ENCODE measurements at places on chromosomes 13 and 19.

DNA sequence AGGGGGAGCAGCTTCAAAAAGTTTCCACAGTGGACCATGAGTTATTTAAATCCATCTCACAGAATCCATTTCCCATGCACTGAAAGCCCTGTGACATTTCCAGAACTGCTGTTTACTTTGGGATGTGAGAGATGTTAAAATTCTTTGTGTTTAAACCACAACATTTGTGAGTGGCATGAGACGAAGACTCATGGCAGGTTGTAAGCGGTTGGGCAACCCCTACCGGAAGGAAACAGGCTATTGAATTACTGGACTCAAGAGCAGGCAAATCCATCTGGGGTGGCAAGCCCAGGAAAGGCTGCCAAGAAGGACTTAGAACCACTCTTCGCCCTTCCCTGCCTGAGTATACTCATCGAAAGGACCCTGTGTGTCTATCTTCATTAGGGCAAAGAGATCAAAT, 22.3 kb upstream of the CLDN10 start:
- DNase-seq = no peak

DNA sequence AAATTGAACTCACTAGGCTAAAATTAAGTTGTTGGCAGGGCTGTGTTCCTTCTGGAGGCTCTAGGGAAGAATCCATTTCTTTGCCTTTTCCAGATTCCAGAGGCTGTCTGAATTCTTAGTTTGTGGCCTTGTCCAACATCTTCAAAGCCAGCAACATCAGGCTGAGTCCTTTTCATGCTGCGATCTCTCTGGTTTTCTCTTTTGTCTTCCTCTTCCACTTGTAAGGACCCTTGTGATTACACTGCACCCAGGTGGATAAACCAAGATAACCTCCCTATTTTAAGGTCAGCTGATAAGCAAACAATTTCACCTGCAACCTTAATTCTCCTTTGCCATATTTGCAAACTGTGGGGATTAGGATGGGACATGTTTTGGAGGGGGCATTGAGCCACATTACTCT, 11.5 kb downstream of the UTP14C start:
- DNase-seq = no peak

- DNase-seq = no peak
These were observed 38.4 kb downstream of the PIBF1 start for GRCh38 chr13:72820156-72820897.

DNA sequence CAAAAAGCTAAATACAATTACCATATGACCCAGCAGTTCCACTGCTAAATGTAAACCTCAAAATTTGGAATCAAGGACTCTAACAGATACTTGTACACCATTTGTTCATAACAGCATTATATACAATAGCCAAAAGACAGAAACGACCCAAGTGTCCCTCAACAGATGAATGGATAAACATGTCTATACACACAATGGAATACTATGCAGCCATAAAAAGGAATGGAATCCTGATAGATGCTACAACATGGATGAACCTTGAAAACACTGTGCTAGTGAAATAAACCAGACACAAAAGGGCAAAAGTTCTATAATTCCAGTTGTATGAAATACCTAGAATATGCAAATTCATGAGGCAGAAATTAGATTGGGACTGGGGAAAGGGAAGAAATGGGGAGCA, 12.2 kb downstream of the NEK3 start:
- DNase-seq = no peak

- DNase-seq = peak; percentile 53
These were observed 15.2 kb upstream of the PAK4 start for GRCh38 chr19:39110263-39110967.

DNA sequence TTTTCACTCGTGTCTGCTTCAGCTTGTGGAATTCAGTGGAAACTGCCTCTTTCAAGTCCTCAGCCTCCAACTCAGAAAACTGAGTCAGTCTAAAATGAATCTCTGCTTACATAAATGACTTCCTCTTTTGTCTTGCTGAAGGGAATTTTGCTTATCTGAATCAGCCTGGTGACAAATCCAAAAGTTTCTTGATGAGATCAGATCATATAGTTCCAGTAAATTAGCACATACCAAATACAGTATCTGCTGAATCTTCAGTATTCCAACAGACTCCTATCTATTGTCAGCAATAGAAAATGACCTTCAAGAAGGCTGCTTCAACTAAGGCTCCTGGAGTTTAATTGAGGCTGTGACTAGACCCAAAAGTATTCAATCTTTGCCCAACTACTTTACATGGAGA, 290.0 kb downstream of the MZT1 start:
- no peak for DNase-seq

- DNase-seq = no peak
These were observed 351.9 kb upstream of the TSHZ3 start for GRCh38 chr19:31701146-31701545.

DNA sequence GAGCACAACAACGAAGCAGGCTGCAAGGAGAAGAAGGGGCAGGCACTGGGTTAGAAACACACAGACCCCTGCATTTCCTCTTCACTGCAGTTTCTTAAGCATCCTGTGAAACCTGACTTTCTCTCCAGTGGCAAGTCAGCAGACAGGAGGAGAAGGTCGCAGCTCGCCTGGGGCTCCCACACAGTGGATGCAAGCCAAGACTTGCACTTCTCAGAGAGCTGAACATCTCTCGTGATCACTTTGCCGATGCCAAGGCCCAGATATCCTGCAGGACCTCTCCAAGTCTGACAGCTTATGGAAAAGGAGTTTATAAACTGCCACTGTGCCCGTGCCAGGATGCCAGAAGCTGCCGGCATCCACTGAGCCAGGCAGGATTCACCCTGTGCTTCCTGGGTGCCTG, 18.4 kb downstream of the TMEM272 start:
- DNase-seq = no peak

DNA sequence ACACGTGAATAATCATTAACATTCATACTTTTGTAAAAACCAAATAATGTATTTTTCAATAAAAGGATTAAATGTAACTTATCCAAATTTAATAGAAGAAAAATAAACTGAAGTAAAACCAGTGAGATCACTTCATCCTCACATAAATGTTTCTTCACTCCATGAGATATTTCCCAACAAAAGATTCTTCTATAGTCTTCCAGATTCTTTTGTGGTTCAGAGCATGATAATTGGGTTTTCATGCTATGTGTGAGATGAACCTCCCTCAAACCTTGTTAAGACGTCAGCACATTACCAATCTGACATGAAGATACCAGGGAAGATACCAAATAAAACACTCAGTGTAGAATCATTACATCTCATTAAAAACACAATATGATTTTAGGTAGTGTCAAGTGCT, 62.9 kb upstream of the OXGR1 start:
- DNase-seq = no peak

DNA sequence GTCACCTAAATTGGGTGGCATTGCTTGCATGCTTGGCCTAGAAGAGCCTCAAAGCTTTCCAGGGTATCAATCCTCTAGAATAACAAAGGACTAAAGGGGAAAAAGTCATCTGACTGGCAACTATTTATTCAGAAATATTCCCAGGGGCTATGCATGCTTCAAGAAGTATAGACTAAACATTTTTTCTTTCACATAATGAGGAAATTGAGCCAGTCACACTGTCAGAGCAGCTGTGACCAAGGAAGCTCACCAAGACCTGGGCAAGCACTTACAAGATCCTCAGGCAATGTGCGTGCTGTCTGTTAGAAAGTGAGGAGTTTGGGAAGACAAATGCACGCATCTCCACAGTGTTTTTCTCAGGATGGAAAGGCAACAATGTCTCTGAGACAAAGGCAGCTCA, 747.2 kb downstream of the DIAPH3 start:
- DNase-seq = no peak

DNA sequence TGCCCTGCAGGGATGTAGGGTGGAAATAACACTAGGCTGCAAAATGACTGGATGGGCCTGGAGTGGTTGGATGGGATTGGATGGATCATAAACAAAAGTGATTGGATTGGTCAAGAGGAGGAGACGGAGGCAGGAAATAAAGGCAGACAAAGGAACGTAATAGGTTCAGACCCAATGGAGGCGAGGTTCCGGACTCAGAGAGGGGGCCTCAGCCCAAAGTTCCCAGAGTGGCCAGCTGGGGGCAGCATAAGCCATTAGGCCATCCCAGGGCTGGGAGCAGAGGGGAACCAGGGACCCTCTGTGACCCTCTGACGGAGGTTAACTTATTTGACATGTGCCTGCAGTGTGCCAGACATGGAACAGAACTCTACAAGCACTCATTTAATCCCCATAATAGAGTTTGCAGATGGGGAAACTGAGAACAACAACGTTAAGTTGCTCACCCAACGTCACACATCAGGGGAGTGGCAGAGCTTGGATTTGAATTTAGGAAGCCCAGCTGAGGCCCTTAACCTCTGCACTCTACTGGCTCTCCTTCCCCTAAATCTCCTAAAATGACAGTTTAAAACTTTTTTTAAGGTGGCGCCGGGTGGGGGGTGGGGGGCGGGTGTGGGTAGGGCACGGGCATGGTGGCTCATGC, 15.3 kb upstream of the MAP1S start:
- DNase-seq = peak; percentile 32

- no peak for DNase-seq
These were observed 3.3 kb downstream of the GPI start for GRCh38 chr19:34368338-34368737.

GRCh38 chr19:30604657-30605056, 232.5 kb downstream of the ZNF536 start:
- no peak for DNase-seq

GRCh38 chr13:51230477-51231105, 8.4 kb downstream of the FAM124A start:
- DNase-seq = no peak

GRCh38 chr13:102974317-102975087, 91.7 kb downstream of the SLC10A2 start:
- no peak for DNase-seq

DNA sequence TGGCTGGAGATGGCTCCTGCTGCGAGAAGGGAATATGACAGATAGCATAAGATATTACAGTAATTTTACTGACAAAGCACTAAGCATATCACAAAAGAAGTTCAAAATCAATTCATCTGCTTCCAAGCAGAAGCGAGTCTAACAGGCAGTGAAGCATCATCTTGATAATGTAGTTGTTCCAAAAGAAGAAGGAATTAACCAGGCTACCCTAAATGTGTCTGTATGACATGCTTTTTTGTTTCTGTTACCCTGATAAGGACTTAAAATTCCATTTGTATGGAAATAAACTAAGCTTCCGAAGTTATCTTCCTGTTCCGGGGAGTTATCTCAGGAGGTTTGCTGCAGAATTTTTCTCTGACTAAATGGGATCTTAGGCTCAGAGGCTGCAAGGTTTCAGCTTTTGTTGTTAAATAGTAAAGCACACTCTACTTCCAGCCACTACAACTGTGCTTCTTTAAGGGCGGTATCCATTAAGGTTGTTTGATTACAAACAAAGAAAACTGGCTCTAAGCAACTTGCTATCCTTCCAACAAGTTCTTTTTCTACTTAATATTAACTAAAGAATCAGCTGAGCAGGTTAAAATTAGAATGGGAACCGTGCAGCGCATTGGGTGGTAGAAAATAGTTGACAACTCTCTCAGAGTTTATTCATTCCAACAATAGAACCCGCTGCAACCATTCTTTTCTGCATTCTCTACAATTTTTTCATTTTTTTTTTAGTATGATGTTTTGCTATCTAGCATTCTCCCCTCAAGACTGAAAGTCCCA, 607.3 kb downstream of the UQCRFS1 start:
- DNase-seq = no peak

DNA sequence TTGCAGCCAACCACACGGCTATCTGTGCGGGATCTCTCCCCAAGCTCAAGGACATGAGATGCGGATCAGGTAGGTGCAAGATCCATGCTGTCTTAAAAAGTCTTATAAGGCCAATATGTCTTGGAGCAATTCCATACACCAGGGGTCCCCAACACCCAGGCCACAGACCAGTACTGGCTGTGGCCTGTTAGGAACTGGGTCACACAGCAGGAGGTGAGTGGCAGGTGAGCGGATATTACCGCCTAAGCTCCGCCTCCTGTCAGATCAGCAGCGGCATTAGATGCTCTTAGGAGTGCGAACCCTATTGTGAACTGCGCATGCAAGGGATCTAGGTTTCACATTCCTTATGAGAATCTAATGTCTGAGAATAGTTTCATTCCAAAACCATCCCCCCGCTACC, 68.8 kb upstream of the ZNF599 start:
- no peak for DNase-seq

- no peak for DNase-seq
These were observed 18.3 kb downstream of the MBD3L1 start for GRCh38 chr19:8850488-8850887.

DNA sequence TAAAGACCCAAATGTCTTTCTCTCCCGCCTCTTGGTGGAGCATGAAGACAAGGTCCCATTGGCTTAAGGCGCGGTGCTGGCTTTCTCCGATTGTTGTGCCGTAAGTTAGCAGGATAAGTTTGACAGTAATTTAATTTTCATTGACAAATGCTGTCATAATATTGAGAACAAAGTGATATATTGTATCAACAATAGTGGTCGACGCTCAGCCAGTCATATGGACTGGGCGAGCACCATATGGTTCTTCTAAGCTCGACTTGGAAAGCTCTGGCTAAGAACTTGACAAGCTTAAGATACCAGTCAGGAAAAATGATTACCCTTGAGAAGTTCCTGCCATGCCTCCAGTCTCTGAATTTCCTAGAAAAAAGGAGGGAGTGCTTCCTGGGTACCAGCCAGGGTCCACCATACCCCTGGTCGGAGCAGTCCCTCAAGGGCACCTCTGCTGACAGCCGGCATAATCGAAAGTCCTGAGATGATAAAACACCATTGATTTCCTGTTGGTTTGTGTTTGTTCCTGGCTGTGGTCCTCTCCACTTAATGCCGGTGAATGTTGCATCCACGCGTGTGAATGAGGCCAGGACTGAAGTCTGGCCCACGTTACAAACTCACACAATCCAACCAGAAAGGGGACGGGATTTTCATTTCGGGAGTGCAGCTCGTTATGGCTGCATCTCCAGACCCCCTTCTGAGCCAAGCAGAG, 262.1 kb downstream of the ZNF536 start:
- no peak for DNase-seq

- DNase-seq = no peak
These were observed 338.6 kb downstream of the FGF9 start for GRCh38 chr13:22009500-22009899.

DNA sequence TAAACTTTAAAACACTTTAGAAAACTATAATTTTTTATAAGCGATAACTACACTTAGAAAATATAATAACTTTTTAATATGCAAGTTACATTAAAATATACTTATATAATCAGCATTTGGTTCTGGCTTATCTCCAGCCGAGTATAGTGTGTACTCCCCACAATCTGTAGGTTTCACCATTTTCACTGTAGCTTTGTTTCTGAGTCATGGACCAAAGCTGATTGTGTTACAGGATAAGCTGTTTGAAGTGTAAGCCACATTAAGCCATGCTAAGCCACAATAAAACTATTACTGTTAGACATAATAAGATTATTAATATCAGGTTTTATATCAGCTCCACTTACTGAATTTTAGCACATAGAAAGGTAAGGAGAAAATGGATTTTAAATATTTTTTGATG, 43.8 kb downstream of the CCDC122 start:
- DNase-seq = no peak

GRCh38 chr19:14683439-14683838, 6.4 kb upstream of the ZNF333 start:
- DNase-seq = no peak

- DNase-seq = no peak
These were observed 1074.3 kb upstream of the PCDH9 start for GRCh38 chr13:68304286-68304893.

Data from stimulated activated CD4-positive, alpha-beta T cell treated with anti-CD3 and anti-CD28 coated beads, Interleukin-1b, Interleukin-23, amount 100 ng/mL, for 1 hour (primary cell).